AG04450 (cell line): ENCODE measurements at places on chromosomes 16 and 17.
A peak's percentile ranks its signal among the peaks of the same experiment; 100 is the strongest.

- DNase-seq: no peak
Measured at GRCh38 chr16:23773339-23773738, 18.5 kb downstream of the CHP2 start.

DNA sequence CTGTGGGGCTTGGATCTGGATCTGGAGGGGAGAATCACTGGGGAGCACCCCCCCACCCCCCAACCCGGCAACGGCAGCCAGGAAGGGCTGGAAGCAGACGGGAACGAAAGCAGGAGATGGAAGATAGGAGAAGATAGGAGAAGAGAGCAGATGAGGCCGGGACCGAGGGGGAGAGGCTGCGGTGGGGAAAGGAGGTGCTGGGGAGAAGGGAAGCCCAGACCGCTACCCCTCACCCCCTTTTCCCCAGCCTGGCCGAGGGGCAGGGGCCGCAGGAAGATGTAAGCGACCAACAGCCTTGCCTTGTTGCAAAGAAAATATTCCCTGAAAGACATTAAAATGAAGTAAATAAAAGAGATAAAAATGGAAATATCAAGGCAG is 26.8 kb upstream of the CBFA2T3 start:
- DNase-seq: no peak

DNA sequence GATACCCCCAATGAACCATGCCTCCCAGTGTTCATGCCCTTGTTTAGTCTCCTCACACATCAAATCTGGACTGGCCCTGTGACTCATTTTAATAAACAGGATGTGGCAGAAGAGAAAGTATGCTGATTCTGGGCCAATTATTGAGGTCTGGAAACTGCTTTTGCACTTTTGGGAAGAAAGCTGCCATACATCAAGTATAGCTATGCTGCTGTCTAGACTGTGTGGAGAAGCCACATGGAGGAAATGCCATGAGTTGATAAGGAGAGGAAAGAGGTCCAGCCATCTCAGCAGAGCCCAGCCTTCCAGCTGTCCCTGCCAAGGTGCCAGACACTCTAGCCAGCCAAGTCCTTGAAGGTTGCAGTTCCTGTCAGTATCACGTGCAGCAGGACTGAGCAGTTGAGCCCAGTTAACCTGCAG is 16.7 kb downstream of the RPRML start:
- peak; percentile 32 for DNase-seq

DNA sequence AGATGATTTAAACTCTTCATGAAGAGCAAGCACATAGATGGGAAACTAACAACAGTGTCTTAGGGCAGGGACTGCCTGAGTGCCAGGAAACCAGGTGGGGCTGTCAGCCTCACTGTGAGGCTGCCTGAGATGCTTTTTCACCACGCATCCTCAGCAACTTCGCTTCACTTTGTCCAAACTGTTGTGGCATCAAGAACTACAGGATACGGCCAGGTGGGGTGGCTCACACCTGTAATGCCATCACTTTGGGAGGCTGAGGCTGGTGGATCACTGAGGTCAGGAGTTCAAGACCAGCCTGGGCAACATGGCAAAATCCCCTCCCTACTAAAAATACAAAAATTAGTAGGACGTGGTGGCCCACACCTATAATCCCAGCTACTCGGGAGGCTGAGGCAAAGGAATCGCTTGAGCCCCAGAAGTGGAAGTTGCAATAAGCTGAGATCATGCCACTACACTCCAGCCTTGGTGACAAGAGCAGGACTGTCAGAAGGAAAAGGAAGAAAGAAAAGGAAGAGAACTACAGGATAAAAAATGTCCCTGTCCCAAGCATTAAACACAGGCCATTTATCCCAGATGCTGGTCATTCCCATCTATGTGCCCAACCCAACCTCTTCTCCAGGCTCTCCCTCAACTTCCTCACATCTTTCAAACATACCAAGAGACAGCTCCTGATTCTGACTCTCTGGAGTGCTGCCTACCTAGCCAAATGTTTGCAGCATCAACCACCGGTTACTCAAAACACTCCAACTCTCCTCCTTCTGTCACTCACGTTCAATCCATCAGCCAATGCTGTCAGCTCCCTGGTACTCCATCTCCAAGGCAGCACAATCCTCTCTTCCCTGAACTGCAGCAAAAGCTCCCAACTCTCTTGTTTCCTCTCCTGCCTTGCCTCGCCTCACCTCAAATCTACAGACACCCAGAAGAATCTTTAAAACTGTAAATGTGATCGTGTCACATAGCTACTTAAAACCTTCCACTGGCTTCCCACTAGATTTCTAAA is 1.6 kb downstream of the EIF4A3 start:
- DNase-seq: no peak

GRCh38 chr17:48930435-48930873 is 14.2 kb downstream of the SNF8 start:
- DNase-seq: no peak

DNA sequence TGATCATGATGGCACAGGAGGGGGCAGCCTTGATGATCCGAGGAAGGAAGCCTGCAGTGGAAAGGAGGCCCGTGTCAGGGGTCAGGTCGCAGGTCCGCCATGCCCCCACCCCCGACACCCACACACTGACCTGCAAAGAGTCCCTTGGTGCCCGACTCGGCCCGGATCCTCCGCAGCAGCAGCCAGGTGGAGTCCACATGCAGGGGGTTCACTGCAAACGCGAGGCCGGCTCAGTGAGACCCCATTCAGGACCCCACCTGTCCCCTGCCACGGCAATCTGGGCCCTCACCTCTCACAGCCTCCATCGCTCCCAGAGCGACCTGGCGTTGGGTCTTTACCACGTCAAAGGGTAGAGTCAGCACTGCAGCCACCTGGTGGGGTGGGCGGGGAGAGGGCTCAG is 4.6 kb downstream of the SLC25A39 start:
- DNase-seq: no peak

DNA sequence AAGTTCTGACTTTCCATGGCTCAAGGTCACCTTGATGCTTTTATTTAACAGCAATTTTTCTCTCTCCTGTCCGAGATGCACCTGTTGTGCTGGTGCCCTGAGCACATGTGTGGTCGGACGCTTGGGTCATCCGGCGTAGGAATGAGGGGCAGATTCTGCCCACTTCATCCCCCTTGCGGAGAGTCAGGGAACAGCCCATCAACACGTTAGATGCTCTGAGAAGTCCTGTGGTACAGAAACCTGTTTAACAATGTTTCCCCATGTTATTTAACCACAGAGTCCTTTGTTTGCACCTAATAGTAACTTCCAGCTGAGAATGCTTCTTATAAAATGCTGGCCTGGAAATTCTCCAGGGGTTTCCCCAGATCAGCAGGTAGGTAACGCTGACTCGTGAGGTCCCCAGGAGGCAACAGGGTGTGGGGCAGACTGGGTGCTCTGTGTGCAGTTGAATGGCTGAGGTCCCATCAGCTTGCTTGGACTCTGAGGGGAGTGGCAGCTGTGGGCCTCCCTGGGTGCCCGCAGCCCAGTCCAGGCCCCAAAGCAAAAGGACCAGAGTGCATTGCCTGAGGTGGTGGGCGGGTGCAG is 17.8 kb downstream of the DOC2B start:
- DNase-seq: no peak

DNA sequence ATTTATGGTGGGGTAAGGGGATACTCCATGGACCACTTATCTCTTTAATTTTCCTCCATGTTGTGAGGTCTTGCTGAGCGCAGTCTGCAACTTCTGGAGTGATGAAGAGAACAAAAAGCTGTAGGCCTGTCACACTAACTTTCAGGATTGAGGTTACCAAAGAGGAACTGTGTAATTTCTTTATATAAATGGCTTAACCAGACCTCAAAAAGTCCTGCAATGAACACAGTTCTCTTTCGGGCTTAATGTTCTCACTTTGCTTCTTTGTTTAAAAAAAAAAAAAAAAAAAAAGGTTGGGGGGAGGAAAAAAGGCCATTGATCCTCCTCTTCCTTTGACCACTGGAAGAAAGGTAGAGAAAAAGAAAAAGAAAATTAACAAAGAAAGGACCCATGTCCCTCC is 86.8 kb upstream of the SOX9 start:
- DNase-seq: no peak

GRCh38 chr16:79845734-79846135 is 245.2 kb upstream of the MAF start:
- DNase-seq: no peak

DNA sequence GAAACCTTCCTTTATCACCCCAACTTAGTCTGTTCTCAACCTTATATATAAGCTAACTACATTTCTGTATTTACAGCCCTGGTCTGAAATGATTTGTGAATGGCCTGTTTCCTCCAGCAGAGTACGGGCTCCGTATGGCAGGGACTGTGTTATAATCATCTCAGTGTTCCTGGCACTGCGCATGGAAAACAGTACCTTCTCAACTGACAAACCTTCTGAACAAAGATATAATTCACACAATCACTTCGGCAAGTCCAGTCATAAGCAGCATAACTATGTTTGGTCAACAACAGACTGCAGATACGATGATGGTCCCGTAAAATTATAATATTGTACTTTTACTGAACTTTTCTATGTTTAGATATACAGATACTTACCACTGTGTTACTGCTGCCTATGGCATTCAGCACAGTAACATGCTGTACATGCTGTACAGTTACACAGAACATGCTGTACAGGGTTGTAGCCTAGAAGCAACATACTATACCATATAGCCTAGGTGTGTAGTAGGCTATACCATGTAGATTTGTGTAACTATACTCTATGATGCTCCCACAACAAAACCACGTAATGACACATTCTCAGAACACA is 30.0 kb downstream of the ANKFY1 start:
- no peak for DNase-seq

DNA sequence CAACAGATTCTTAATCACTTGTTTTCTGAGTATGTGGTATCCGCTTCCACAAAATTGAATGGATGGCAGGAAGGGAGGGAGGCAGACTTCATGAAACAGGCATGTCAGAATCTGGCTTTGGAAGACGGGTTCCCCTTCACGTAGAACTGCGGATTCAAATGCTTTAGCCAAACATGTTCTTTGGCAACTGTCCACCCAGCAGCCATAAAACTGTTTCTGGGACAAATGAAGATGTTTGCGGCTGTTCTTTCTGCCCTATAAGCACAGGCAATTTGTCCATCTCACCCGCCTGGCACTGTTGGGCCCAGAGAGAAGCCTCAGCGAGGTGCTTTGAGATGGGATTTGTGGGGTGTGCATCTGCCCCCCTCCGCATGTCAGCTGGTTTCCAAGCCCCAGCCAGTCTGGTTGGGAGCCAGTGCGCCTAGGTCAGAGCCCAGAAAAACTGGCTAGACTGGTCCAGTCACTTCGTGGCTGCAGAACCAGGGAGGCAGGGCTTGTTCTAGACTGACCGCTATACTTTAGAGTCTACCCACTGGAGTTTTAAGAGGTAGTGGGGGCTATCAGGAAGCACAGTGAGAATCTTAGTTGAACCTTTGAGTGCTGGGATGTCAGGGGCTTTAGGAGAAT is 6.3 kb downstream of the CRHR1 start:
- DNase-seq: no peak

GRCh38 chr17:9788601-9789000 is 2.8 kb downstream of the DHRS7C start:
- no peak for DNase-seq

DNA sequence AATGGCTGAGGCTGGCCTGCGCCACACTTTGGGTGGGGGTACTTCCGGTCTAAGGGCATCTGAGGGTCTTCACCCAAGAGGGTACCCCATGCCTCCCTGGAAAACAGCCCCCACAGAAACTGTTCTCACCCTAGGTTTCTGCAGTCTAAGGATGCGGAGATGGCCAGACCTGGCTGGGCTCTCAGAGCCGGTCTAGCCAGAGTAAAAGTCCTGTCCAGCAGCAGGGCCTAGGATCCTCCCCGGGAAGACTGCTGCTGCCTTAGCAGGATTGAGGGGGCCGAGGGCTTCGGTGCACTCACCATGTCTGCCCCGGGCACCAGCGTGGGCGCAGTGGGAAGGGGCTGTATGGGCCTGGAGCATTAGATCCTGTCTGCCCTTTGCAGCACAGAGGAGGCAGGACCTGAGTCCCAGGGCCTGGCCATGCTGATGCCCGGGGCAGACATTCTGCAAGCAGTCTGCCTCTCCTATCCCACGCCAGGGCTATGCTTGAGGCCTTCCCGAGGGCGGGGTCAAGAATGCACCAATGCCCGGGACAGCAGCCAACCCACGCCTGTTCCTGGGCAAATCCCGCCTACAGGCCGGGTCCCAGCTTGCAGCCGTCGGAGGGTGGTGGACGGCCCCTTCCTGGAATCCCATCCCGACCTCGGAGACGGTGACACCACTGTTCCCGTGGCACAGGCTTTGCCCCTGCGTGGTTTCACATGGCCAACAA is 54.7 kb downstream of the CBFA2T3 start:
- DNase-seq: peak; percentile 20

- DNase-seq: no peak
Measured at GRCh38 chr16:3701531-3701930, 15.8 kb downstream of the TRAP1 start.

GRCh38 chr17:40316571-40317344 is 7.8 kb downstream of the RARA start:
- peak; percentile 47 for DNase-seq

DNA sequence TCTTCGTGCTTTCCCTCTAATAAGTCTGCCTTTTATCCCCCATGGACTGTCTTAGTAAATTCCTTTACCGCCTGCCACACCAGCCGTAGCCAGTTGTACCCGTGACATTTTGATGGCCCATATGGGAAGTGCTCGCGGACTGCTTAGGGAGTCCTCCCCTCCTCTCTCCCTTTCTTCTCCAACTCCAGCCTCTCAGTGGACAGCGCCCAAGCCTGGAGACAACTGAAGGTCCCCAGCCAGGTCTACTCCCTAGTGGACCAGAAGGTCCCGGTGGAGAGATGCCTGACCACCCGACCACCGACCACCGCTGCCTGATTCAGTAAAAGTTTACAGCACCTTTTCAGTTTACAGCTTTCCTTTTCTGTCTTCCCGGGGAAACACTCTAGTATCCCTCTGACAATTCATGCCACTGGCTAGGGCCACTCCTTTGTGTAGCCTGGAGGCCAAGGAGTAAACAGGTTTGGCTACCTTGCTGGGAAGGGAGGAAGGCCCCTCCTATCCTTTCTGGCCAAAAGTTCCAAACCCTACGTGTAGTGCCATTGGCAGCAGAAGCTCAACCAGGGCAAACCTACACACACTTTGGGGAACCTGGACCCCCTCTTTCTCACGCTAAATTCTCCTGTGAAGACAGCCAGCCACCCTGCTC is 18.0 kb downstream of the CTRB2 start:
- DNase-seq: no peak

DNA sequence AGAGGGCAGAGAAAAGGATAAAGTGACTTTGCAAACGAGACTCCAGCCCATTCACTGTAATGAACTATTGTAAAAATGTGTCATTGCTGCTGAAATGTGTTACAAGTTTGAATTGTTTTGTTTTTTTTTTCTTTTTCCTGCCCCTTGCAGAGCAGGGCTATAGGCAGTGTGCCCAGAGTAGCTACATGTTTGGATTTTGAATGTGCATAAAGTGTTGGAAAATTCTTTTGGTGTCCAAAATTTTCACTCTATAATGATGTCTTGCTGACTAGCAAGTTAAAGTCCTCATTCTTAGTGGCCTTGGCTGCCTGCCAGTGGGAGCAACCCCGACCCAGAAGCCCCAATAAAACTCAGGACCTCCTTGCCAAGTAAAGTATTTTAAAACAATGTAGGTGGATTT is 66.5 kb downstream of the IGF2BP1 start:
- DNase-seq: no peak
